SK-N-MC (cell line): ENCODE measurements at places on chromosomes 4 and X.
A peak's percentile ranks its signal among the peaks of the same experiment; 100 is the strongest.

GRCh38 chr4:21415728-21416127 lies 532.8 kb downstream of the KCNIP4 start:
- no peak for DNase-seq

DNA sequence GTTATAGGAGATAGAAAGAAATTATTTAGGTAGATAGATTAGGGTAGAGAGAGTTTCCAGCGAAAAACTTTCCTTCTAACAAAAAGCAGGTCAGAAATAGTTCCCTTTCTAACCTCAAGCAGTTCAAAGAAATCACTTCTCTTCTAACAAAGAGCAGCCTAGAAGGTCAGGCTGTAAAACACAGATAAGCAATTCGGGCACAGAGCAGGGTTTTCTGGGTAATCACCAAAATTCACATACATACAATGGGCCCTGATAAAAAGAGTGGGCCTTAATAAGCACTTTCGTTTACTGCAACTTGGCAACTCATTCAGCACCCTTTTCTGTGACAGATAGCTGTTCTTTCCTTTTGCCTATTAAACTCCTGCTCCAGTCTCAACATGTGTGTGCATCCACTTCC lies 13.4 kb upstream of the NAF1 start:
- no peak for DNase-seq

- DNase-seq, result no peak
Measured at GRCh38 chr4:180009316-180009715, 2233.9 kb upstream of the TENM3 start.

- no peak for DNase-seq
Measured at GRCh38 chr4:99029852-99030251, 34.3 kb downstream of the METAP1 start.

- DNase-seq, result no peak
Measured at GRCh38 chr4:137651128-137651527, 118.8 kb upstream of the PCDH18 start.

GRCh38 chr4:14681330-14681729 lies 321.0 kb upstream of the CPEB2 start:
- no peak for DNase-seq

- DNase-seq, result no peak
Measured at GRCh38 chrX:96389281-96390047, 295.2 kb upstream of the DIAPH2 start.

- DNase-seq, result no peak
Measured at GRCh38 chr4:143599827-143600226, 86.3 kb downstream of the SMARCA5 start.

GRCh38 chrX:113390531-113390930 lies 549.9 kb upstream of the AMOT start:
- no peak for DNase-seq

DNA sequence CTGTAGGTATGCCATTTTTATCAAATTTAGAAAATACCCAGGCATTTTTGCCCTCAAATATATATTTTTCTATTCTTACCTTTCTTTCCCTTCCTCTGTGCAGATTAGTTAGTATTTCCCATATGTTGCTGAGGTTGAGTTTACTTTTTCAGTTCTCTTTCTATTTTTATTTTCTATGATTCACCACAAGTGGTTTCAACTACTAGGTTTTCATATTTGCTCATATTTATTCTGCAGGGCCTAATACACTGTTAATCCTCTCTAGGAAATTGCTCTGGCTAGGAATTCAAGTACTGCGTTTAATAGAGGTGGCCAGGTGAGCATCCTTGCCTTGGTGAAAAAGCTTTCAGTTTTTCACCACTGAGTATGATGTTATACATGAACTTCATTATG lies 1535.3 kb upstream of the PCDH10 start:
- no peak for DNase-seq

GRCh38 chrX:153592966-153593688 lies 5.8 kb downstream of the CCNQ start:
- no peak for DNase-seq

- no peak for DNase-seq
Measured at GRCh38 chrX:87710580-87710979, 193.0 kb downstream of the KLHL4 start.

DNA sequence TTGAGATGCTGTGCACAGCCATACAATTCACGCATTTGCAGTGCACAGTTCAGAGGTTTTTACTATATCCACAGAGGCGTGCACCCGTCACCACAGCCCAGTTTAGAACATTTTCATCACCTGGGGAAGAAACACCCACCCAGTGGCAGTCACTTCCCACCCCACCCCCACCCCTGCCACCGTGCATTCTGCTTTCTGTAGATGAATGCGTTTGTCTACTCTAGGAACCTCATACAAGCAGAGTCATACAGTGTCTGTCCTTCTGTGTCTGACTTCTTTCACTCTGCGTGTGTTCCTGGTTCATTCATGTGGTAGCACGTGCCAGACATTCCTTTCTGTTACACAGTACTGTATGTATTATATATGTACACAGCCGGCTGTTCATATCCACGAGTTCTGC lies 122.8 kb downstream of the TBL1X start:
- DNase-seq, result no peak

DNA sequence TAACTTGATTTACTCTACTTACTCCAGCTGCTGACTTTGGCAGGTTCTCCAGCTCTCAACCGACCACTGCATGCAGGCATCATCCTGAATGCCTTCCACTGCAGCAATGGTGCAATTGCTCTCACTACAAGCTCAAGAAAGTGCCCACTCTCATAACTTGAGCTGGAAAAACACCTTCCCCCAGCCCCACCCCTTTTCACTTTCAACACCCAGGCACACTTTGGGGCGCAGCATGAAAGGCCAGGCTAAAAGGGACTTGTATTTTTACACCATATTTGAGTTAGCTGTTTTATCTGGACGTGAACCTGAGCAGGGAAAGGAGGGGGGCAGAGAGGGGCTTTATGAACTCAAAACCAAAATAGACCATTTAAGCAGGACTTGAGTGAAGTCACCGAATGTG lies 274.5 kb downstream of the RAB28 start:
- DNase-seq, result no peak

- no peak for DNase-seq
Measured at GRCh38 chr4:21954916-21955315, 6.3 kb upstream of the KCNIP4 start.

DNA sequence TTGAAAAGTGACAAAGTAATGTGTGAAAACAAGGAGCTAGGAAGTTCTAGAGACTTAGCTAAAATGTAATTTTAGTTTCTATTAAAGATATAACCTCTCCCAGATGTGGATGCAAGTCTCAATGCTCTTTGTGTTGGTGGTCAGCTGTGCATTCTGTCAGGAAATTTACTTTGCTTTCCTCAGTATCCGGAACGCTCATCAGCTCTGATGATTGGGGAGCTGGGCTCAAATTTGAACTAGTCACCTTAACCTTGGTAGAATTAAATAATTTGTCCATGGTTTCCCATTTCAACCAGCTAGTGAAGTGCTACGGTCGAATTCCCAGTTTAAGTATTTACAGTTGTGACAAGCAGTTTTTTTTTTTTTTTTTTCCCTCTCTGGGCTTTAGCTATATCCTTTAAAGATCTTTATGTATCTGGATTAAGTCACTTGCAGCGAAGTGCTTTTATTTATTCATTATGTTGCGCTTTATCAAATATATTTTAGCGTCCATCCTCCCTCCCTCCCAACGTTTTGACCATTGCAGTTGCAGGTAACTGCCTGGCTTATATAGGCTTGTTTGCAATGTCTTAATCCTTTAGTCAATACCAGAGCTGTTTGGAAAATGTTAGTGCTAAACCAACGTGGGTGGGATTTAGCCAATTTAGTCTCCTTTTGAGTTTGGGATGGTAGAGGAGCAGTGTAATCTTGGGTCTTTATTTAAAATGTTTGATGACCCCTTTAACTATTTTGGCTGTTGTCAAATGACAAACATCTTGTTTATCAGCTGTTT lies 2.1 kb downstream of the OGT start:
- no peak for DNase-seq

GRCh38 chr4:42768125-42768748 lies 111.3 kb upstream of the ATP8A1 start:
- DNase-seq, result no peak

DNA sequence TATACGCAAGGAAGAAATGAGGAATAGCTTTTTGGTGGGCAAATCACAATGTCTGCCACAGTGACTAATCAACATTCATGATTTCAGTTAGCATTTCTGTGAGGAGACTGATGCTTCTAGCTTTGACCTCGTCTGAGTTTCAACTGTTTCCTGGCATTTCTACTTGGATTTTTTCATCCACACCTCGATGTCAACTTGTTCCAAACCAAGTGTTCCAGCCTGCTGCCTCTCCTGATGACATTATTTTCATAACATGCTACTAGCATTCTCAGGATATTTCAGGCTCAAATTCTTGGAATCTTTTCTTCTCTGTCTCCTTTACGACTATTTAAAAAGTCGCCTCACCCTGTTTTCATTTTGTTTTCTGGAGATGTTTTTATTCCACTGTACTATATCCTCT lies 90.3 kb upstream of the TEX13D start:
- DNase-seq, result no peak

GRCh38 chrX:48025561-48025960 lies 18.8 kb downstream of the SPACA5 start:
- peak; percentile 66 for DNase-seq

GRCh38 chrX:72308566-72309296 lies 3.0 kb upstream of the CITED1 start:
- DNase-seq, result peak; percentile 8

- DNase-seq, result no peak
Measured at GRCh38 chr4:52659722-52660261, 691 bp upstream of the USP46 start.

DNA sequence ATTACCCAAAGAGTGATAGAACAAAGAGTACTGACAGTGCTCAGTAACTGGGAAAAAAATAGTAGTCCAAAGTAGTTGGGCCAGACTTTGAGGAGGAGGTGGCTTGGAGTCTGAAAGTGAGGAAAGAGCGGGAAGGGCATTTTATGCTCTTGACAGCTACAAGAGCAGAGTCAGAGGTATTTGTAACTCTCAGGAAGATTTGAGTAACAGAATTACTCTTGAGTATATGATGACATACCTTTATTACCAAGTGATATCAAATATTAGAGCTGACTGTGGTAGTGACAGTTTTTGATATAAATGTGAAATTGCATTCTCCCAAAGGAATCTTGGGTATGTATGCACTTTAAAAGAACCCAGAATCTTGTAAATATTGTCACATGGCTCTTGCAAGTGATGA lies 2.2 kb downstream of the SLAIN2 start:
- no peak for DNase-seq

GRCh38 chrX:26253526-26253925 lies 37.6 kb downstream of the MAGEB5 start:
- no peak for DNase-seq

- DNase-seq, result no peak
Measured at GRCh38 chr4:182741914-182742313, 175.3 kb downstream of the DCTD start.

GRCh38 chrX:574251-574650 lies 56.3 kb upstream of the SHOX start:
- DNase-seq, result no peak

- no peak for DNase-seq
Measured at GRCh38 chrX:123169247-123169901, 14.7 kb upstream of the GRIA3 start.
